ENCODE measurements at places on chromosomes 6 and 20.

GRCh38 chr20:31675828-31676608, 38.3 kb downstream of the COX4I2 start:
- DNase-seq: peak; percentile 46

DNA sequence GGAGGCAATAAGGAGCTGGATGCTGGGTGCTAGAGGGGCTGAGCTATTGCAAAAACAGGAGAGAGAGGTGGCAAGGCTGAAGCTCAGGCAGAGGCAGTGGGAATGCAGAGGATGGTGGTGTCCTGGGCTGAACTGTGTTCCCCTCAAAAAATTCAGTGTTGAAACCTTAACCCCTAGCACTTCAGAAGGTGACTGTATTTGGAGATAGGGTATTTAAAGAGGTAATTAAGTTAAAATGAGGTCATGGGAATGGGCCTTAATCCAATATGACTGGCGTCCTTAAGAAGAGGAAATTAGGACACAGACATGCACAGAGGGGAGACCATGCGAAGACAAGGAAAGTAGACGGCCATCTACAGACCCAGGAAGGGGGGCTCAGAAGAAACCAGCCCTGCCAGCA, 11.5 kb upstream of the MMP9 start:
- DNase-seq: no peak

DNA sequence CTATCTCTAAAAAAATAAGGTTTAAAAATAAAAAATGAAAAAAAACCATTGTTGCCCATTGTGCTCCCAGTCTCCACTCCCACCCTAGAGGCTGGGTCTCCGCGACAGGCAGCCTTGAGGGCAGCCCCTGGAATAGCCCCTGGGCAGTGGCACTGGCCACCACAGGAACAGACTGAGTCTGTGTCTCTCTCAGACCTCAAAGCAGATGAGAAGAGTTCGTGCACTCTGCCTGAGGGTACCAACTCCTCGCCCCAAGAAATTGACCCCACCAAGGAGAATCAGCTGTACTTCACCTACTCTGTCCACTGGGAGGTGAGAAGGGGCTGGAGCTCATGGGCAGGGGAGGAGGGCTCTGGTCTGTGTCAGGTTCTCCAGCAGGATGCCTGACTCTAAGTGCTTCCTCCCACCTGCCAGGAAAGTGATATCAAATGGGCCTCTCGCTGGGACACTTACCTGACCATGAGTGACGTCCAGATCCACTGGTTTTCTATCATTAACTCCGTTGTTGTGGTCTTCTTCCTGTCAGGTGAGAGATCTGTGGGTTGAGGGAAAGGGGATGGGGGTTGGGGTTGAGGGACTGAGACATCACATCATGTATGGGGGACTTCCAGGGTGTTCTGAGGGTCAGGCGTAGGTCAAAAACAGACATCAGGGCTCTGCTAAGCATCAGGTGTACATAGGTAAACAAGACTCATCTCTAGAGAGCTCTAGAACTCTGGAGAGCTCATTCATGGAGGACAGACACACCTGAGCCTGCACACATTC, 35.6 kb downstream of the TM9SF4 start:
- DNase-seq: no peak

DNA sequence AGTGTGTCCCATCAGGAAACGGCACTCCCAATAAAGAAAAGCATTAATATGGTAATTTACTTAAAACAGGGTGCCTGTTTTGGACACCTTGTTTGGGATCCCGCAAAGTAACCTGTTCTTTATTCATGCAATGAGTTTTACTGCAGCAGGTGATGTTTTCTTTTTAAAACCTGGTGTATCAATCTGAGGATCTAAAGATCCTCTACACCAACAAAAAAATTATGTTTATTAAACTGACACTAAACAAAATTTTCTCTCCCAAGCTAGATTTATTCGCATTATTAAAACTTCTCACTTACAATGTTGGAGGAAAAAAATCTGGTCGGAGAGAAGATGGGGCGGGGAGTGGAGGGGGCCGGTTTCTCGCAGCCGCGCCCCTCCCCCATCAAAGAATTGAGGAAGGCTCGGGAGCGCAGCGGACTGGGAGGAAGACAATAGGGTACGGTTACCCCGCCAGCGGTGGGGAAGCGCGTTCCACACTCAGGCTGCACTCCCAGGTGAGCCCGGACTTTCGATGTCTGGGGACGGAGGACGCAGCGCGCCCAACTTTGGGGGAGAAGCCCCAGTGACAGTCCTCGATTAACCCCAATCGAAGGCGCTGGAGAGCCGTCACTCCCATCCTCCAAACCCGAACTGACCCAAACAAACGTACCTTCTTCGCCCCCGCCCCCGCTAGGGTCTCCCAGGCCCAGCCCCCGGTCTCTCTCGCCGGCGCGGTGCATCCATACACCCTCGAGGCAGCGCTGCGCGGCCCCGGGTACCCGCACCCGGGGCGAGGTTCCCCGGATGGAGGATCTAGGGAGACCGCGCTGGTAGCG, 1.3 kb downstream of the CD24 start:
- DNase-seq: peak; percentile 33

DNA sequence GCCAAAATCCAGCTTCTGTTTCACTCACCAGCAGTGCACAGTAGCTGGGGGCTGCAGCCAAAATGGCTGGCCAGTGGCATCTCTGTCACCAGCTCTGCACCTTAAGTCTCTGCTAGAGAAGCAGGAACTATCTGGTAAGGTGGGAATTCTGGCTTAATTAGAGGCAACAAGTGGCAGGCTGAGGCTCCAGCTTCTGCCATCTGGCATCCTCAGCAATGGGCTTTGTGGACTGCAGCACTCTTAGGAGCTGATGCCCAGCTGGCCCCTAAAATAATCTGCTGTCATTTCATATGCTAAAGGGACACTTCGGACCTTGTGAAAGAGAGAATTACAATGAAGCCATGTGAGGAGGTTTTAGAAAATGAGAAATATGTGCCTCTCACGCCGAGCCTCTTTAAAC, 4.6 kb upstream of the CLDN20 start:
- DNase-seq: no peak

GRCh38 chr6:81331526-81331925, 421.0 kb downstream of the TENT5A start:
- DNase-seq: no peak

GRCh38 chr20:10524643-10525042, 89.5 kb downstream of the SLX4IP start:
- DNase-seq: no peak

GRCh38 chr6:98836025-98836961, 1.9 kb downstream of the POU3F2 start:
- DNase-seq: no peak

DNA sequence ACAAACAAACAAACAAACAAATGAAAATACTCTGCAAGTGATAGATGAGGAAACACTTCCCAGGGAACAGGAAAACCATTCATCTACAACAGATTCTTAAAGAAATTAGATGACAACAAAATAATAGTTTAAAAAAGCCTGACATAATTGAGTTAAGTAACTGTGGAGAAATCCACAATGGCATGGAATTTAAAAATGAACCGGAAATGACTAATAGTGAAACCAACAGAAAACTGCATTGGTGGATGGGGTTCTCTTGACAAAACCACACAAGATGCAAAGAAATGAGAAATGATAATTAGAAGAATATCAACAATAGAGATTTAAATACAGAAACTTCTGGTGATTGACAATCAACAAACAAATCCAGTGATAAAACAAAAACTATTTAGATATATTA, 785.6 kb downstream of the QKI start:
- DNase-seq: no peak

DNA sequence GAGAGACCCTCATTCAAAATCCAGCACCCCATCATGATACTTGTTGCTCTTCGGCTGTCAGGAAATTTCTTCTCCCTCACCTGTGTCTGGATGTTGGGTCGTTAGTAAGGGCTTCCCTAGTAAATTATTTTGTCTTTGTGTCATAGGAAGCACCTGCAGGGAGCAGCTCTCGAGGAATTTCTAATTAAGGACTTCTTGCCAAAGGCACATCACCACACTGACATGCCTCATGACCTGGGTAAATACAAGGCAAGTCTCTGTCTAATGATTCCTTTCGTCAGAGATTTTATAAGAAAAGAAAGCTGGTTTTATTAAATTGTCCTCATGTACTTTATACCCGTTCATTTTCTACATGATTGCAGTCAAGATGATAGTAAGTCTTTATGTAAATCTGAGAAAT, at the start of gene NOX3:
Gene NOX3, minus strand, starts transcription at position 74 of the 400 bp plus-strand sequence. Its CDS starts 39 bp downstream, at position 35.
- DNase-seq: no peak

- DNase-seq: no peak
These were observed 33.9 kb upstream of the KLHL31 start for GRCh38 chr6:53699462-53699861.

- DNase-seq: no peak
These were observed 119.9 kb upstream of the TRAF3IP2 start for GRCh38 chr6:111725446-111726112.

DNA sequence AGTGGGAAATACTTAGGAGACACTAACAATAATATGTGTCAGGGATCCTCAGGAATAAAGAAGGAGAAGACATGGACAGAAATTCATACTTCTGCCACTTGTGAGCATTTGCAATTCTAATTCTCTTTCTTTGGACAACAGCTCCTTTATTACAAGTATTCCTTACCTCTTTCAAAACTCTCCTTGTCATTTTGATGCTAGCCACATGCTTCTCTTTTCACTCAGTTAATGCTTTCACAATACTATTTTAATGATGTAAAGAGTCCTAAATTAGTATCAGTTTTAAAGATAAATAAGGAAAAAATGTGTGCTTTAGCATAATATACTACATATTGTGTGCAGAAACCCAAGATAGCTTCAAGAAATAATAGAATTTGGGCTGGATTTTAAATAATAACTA, 62.5 kb downstream of the AHI1 start:
- no peak for DNase-seq

- DNase-seq: no peak
These were observed 315.3 kb upstream of the SLC35B3 start for GRCh38 chr6:8750627-8751026.

GRCh38 chr20:29297411-29298270, 1959.8 kb upstream of the DEFB115 start:
- no peak for DNase-seq

- DNase-seq: no peak
These were observed 76.5 kb downstream of the SH3BGRL2 start for GRCh38 chr6:79707621-79708020.

DNA sequence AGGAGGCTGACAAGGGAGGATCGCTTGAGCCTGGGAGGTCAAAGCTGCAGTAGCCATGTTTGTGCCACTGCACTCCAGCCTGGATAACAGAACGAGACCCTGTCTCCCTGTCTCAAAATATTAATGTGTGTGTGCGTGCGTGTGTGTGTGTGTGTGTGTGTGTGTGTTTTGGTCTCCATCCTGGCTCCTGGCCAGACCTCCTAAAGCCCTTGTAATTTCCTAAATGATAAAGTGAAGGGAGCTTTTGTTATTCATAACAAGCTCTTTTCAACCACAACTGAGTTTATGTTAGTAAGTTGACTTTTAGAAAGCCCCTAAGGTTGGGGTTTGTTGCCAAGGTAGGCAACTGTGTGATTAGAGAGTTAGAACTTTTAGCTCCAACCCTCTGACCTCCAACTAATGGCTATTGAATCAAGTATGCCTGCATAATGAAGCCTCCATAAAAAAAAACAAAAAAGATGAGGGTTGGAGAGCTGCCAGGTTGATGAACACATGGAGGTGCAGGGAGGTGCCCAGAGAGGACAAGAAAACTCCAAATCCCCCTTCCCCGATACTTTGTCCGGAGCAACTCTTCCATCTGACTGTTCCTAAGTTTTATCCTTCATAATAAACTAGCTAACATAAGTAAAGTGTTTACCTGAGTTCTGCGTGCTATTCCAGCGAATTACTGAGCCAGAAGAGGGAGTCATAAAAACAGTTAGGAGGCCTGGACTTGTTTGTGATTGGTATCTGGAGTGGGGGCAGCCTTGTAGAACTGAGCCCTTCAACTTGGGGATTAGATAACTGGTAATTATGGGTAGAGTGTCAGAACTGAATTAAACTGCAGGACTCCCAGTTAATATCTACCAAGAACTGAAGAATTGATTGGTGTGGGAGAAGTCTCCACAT, 5.3 kb upstream of the AIF1 start:
- no peak for DNase-seq
